Stimulated activated CD8-positive, alpha-beta memory T cell treated with anti-CD3 and anti-CD28 coated beads, Interleukin-4, amount 100 ng/mL, for 1 hour (primary cell): ENCODE measurements at places on chromosomes 3 and 15.

- peak; percentile 3 for DNase-seq
Observed at GRCh38 chr15:51621936-51622603, 501 bp downstream of the DMXL2 start.

DNA sequence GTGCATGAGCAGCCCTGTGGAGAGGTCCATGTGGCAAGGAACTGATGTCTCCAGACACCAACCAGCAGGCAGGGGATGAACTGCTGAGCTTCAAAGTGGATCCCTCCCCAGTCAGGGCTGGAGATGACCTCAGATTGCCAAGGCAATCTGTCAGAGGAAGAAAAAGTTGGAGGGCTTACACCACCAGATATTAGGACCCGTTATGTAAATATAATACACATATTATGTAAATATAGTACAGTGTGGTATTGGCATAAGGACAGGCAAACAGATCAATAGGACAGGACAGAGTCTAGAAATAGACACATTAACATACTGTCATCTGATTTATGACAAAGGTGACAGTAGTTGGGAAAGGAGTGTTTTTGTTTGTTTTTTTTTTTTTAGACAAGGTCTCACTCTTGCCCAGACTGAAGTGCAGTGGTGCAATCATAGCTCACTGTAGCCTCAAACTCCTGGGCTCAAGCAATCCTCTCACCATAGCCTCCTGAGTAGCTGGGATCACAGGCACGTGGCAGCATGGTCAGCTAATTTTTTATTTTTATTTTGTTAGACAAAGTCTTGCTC lies 18.0 kb upstream of the RAB7A start:
- no peak for DNase-seq

DNA sequence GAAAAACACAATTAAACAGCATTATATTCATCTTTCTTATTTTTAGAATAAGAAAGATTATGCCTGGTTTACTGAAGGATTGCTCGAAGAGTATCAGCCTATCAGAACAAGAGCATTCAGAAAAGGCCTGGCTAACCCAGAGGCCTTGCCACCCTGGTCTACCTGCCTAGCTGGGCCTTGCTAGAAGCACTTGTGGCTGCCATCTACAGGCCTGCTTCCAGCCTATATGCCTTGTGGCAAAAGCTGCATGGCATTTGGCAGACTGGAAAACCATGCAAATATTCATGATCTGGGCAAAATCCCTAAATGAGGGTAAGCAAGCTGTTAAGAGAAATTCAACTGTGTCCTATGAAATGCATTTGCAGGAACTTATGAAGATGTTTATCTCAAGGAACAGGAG lies 9.3 kb upstream of the ATP13A4 start:
- no peak for DNase-seq

DNA sequence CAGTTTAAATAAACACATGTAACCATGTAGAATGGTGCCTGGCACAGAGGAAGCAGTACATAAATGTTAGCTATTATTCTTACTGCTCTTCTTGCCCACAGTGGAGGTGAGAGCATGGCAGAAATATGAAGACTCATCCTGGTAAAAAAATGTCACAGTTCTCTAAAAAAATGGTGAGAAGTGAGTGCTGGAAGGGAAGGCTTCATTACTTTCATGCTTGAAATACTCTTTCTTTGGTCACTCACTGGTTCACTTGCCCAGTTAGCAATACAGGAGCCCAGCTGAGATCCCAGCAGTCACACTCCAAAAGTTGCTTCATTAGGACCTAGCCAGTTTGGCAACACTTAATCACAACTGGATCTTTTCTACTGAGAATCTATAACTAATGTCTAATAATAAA lies 1017.2 kb downstream of the TUSC7 start:
- no peak for DNase-seq

DNA sequence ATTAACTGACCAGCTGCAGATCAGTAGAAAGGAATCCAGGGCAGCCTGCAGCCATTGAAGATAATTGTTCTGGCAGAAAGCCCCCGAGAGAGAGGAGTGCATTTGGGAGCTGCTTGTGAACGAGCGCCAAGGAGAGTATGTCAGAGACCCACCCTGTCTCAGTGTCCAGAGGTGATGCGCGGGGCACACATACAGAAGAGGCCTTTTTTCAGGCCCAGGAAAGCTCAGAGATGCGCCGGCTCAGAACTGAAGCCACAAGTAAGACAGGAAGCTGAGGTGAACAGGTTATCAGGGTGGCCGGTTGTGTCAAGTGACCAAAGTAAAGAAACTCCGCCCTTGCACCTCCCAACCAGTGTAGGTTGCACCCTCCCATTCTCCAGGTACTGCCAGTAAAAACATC lies 59.8 kb upstream of the HEG1 start:
- DNase-seq, result no peak

GRCh38 chr15:91456921-91457320 lies 356.9 kb downstream of the SV2B start:
- no peak for DNase-seq

DNA sequence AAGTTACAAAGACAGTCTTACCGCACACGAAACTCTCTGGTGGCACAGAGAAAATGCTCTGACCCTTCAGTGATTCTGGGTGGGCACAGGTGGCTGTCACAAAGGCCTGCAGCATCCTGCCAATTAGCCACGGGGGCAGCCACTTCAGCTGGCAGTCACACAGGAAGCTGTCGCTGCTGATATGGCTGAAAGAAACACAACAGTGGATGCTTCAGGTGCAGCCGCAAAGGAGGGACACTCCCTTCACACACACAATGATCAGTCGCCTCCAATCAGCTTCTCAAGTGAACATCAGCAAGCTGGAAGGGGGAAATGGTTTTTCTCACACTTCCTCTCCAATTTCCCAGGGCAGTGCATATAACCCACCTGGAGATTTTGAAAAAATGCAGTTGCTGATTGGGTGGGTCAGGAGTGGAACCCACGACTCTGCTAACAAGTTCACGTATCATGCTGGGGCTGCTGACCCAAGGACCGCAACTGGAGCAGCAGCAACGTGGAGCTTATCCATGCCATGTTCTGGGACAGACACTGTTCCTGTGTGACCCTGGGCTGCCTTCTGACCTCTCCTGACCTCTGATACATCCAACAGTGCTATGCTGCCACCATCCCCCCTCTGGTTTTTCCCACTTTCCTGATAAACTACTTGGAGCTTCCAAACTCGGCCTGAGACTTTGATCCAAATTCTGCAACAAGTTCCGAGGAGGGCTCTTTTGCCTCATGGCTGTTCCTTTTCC lies 106.6 kb downstream of the LRIG1 start:
- no peak for DNase-seq

- DNase-seq, result no peak
Observed at GRCh38 chr15:56698270-56698669, 35.0 kb downstream of the ZNF280D start.

- no peak for DNase-seq
Observed at GRCh38 chr15:48522911-48523310, 122.6 kb downstream of the FBN1 start.

GRCh38 chr15:41042851-41043250 lies 73.2 kb downstream of the INO80 start:
- no peak for DNase-seq

DNA sequence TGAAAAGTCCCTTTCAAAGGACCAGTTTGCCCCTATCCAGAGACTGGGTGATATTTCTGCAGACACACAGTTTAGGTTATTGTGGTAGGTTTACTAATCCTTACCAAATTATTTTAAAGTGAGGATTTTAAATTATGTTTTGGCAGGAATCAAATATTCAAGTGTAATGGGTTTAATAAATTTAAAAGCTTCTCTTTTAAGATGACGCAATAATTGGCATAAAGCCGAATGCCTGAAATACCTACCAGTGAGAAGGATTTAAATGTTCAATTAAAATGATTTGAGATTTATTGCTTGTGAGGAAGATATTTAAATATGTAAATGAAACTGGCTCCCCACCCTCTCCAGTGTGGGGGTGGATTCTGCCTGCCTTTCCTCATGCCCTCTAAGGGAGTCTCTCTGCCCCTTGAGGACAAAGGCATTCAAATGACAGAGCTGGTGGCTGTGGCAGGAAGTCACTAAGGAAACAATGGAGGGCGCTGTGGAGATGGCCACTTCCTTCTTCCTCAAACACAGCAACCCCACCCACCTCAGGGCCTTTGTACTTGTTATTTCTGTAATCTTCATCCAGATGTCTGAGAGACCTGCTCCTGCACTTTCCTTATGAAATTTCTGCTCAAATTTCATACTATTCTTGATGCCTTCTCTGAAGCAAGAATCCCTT lies 131.7 kb downstream of the TNIK start:
- DNase-seq, result no peak

- no peak for DNase-seq
Observed at GRCh38 chr15:75583701-75584100, 4.6 kb upstream of the PTPN9 start.

- DNase-seq, result no peak
Observed at GRCh38 chr15:68098465-68098864, 44.4 kb downstream of the PIAS1 start.

GRCh38 chr3:40782111-40782721 lies 257.5 kb downstream of the ZNF621 start:
- no peak for DNase-seq

- DNase-seq, result no peak
Observed at GRCh38 chr3:64445109-64445943, 220.1 kb upstream of the PRICKLE2 start.

DNA sequence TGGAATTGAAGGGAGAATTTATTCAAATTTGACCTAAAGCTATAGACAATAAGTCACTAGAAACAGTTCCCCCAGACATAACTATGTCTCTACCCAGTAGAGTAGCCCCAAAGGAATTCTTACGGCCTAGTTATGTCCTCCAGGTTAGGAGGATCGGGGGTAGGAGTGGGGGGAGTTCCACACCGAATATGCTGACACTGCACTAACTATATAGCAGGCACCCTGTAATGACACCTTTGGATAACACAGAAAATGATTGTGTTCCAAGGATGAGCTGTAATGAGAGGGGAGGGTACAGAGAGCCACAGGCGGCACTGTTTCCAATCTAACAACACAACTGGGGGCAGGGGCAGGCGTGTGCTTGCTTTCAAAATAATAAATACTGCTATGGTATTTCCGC lies 376.2 kb upstream of the RORA start:
- no peak for DNase-seq

DNA sequence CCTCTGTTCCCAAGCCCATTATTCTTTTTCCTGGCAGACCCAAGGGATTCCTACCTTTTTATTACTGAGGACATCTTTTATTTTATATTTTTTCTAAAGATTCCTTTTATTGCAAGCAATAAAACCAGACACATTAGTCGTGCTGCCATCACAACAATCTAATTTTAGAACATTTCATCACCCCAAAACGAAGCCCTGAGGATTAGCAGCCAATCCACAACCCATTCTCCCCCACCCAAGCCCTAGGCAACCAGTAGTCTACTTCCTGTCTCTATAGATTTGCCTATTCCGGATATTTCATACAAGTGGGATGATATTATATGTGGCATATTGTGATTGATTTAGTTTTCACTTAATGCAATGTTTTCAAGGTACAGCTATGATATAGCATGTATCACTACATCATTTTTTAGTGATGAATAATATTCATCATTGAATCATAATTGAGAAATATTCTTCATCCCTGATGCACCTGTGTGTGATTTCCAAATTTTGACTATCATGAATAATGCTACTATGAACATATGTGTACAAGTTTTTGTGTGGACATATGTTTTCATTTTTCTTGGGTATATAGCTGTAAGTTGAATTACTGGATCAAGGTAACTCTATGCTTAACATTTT lies 65.7 kb downstream of the IL1RAP start:
- no peak for DNase-seq

DNA sequence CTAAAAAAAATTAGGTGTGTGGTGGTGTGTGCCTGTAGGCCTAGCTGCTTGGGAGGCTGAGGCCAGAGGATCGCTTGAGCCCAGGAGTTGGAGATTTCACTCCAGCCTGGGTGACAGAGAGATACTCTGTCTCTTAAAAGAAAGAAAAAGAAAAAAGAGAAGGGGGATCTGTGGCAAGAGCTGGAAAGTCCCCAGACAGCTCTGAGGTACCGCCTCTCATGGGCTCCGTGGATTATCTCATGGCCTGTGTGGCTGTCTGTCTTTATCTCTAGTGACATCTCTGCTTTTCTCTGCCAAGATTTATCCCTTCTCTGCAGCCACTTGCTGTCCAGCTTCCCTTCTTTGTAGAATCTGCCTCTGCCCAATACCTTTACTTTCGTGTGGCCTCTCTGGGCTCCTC lies 5.7 kb downstream of the EXOSC7 start:
- DNase-seq, result no peak

DNA sequence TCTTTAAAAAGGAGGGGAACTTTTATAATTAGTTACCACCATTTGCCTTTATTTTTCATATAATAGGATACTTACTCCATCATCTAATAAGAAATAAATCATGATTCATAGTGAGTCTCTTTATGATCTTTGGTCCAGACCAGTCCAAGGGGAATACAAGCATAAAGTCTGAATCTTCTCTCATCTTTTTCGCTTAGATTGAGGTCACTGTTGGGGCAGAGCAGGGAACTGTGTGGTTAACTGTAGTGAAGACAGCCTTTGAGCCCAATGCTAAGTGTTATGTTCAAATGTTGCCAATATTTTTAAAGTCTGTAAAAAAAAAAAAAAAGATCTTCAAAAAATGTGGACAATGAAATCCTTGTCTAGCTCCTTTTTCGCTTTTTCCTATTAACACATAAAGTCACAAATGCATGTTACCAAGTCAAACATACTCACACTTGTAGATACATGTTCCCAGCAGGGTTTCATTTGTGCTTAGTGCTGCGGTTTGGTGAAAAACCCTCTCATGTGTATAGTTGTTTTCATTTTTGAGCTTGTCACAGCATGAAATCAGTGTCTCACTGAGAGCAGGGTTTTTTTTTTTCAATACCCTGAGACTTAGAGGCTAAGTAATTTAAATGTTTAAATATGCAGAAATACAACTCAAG lies 72.1 kb downstream of the EPHA3 start:
- no peak for DNase-seq

DNA sequence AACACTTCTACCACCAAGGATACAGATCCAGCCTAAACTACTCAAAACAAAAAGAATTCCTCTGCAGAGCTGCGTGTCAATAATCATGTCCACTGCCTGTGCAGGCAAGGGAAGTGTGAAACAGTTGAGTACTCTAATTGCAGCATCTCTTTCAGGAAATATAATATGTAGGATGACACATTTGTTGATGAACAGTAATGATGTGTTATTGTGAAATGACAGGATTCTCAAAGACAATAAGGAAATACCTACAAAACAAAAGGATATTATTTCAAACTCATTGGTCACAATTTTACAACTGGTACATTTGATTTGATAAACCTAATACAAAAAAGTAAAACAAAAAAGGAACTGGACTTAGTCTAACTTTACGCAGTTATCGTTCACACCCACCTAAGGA lies 4.4 kb downstream of the SPG11 start:
- DNase-seq, result no peak

DNA sequence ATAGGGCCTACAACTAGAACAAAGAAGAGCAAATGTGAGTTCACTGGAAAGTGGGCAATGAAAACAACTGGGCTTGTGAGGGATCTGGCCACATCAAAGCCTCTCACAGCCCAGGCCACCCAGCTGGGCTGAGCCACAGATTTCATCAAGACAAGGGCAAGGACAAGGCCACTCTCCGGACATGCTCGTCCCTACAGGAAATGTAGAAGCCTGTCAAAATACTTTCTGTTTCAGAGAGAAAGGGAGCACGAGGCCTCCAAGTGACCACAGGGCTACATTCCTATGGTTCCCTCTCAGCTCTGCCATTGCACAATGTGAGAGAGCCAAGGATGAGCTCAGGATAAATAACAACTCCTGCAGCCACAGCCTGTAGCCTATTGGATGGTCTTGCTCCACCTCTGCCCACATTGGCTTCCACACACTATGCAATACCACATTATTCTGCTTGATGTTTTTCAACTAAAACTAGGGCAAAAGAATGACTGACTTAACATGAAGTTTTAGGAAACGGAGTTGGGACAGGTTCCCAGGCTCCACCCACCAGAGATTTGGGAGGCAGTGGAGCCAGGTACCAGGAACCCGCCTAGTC lies 12.1 kb downstream of the TBC1D2B start:
- no peak for DNase-seq
